ENCODE measurements at places on chromosomes 11 and 22.

- ATAC-seq = peak; percentile 19
These were observed 3.9 kb downstream of the CD3D start for GRCh38 chr11:118338637-118339061.

GRCh38 chr11:126307706-126308105 lies 3.8 kb downstream of the DCPS start:
- ATAC-seq = no peak

GRCh38 chr11:16997624-16998023 lies 16.6 kb downstream of the PLEKHA7 start:
- ATAC-seq = no peak

GRCh38 chr22:22855617-22856308 lies 31.9 kb upstream of the IGLL5 start:
- no peak for ATAC-seq

DNA sequence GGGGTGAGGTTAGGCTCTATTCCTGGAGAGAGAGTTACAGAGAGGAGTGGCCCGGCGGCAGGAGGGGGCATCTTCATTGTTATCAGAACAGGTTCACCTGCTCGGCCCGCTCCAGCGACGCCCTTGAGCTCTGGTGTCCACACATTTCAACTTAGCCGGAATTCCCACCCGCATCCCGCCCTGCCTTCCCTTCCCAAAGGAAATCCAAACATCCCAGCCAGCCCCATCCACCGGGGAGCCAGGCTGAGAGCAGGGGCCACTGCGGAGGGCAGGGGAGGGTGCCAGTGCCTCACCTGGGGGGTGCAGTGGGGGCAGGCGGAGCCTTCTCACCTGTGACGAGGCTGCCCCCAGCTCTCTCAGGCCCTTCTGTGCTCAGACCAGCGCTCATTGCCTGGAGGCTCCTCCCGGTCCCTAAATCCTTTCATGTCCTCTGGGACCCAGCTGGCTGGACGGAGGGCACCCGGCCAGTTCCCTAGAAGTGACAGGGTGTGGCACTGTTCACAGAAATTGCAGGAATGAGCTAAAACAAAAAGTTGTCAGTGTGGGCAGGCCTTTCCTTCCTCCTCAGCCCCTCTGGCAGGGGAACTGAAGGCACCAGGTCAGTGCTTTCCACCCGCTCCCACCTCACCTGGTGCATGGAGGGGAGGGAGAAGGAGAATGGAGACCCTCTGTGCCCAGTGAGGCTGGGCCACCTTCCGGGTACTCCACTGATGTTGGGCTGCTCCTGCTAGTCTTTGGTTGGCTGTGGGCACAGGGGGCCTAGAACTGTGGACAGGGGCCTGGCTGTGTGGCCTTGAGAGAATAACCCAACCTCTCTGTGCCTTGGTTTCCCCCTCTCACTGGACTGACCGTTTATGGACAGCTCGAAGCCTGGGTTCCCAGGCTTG lies 2.2 kb upstream of the MRGPRG start:
- ATAC-seq = no peak

- no peak for ATAC-seq
These were observed 23.0 kb downstream of the ZFTA start for GRCh38 chr11:63745304-63746170.

DNA sequence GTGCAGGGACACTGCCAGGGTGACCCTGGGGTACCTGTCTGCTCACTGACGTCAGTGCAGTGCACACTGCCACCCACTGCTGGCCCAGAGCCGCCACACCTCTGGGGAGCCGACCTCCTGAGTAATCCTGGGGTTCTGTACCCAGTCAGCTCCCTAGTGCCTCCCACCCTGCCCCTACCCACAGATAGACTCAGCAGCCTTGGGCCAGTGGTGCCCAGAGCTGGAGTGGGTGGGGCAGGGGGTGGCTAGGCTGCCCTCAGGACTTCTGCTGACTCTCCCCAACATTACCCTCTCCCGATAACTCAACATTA lies 5.8 kb downstream of the NRXN2 start:
- no peak for ATAC-seq

DNA sequence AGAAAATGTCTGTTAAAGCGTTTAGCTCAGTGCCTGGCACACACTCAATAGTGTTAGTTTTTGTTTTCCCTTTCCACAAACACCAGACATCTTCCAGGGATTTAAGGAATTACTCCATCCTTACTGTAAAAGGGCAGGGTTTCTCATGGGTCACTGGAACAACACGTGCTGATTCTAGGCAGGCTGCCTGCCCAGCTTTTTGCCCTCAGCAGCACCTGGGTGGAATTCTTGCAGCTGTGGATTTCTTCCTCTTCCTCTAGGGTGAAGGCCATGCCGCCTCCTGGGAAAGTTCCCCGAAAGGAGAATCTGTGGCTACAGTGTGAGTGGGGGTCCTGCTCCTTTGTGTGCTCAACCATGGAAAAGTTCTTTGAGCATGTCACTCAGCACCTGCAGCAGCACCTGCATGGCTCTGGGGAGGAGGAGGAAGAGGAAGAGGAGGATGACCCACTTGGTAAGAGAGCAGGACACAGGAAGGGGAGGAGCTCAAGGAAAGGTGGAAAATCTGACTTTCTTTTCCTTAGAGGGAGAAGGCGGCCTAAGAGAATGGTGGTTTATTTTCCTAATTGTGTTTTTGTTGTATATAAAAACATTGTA lies 5.4 kb downstream of the HINFP start:
- no peak for ATAC-seq

- no peak for ATAC-seq
These were observed 50.2 kb upstream of the CCDC34 start for GRCh38 chr11:27413218-27413617.

GRCh38 chr11:34719303-34719848 lies 98.5 kb downstream of the EHF start:
- no peak for ATAC-seq

DNA sequence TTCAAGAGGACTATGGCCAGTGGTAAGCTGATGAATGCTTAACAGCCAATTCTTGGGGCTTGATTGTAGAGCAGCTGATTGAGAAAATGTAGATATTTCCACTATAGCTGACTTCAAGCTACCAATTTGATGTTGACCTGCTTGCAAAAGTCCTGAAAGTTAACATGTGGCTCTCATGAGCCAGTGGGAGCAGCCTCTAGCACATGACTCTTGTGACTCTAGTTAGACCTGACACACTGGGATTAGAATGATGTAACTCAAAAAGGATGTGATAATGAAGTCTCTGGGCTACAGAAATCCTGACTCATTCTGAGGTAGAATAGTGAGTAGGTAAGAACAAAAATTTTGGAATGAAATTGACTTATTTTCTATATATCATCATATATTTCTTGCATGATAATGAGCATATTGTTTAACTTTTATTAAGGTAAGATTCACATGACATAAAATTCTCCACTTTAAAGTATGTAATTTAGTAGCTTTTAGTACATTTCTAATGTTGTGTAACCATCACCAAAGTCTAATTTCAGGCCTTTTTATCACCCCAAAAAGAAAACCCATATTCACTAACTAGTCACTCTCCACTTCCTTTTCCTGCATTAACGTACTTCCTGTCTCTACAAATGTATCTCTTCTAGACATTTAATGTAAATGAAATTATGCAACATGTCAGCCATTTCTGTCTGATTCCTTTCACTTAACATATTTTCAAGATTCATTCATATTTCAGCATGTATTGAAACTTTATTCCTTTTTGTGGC lies 16.1 kb upstream of the OR52H1 start:
- no peak for ATAC-seq

GRCh38 chr11:122234257-122234656 lies 118.2 kb upstream of the BLID start:
- no peak for ATAC-seq

DNA sequence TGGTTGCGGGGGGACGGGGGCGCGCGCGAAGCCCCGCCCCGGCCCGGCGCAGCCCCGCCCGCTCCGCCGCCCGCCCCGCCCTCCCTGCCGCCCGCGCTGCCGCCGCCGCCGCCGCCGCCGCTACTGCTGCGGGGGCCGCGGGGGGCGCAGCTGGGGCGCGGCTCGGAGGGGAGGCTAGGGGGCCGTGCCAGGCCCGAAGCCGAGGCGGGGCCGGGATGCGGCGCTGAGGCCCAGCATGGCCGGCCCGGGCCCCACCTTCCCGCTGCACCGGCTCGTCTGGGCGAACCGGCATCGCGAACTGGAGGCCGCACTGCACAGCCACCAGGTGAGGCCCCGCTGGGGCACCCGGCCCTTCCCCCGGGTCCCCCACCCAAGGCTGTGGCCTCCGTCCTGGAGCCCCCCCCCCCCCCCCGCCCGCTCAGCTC lies at the start of gene ANKRD13D:
Gene ANKRD13D, plus strand, starts transcription at position 78 of the 425 bp plus-strand sequence. Its CDS starts 158 bp downstream, at position 236.
- peak; percentile 81 for ATAC-seq

- ATAC-seq = no peak
These were observed 170.8 kb downstream of the BUD13 start for GRCh38 chr11:116601814-116602636.

- no peak for ATAC-seq
These were observed 771.7 kb downstream of the METTL15 start for GRCh38 chr11:28879869-28880268.

GRCh38 chr11:27912916-27913315 lies 195.0 kb downstream of the KIF18A start:
- no peak for ATAC-seq

DNA sequence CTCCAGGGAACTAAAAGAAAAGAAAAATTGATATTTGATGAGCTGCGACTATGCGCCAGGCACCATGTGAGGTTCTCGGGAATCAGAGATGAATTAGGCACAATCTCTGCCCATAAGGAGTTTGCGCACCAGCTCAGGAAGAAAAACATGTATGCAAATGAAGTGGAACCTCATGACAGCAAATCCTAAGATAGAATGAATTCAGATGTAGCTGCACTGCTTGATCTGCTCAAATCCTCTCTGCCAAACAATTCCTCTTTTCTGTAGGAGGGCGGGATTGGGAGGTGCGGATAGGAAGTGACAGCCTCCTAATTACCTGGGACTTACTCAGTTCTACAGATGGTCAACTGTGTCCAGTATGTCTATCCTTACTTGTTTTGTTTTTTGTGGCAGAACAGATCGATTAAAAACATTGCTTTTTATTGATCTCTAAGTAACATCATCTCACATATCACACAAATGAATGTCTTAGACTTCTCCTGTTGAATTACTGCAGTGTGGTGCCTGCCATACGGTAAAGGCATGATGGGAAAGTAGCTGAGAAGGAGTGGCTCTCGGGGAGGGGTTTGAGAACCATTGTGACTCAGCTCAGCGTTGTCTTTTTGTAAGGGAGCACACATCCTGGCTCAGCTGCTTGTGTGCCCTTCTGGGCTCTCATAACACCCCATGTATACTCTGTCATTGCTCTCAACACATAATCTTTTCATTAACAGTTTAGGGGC lies 13.9 kb downstream of the CRTAM start:
- ATAC-seq = no peak

GRCh38 chr11:30012346-30012745 lies 4.5 kb downstream of the KCNA4 start:
- ATAC-seq = no peak

DNA sequence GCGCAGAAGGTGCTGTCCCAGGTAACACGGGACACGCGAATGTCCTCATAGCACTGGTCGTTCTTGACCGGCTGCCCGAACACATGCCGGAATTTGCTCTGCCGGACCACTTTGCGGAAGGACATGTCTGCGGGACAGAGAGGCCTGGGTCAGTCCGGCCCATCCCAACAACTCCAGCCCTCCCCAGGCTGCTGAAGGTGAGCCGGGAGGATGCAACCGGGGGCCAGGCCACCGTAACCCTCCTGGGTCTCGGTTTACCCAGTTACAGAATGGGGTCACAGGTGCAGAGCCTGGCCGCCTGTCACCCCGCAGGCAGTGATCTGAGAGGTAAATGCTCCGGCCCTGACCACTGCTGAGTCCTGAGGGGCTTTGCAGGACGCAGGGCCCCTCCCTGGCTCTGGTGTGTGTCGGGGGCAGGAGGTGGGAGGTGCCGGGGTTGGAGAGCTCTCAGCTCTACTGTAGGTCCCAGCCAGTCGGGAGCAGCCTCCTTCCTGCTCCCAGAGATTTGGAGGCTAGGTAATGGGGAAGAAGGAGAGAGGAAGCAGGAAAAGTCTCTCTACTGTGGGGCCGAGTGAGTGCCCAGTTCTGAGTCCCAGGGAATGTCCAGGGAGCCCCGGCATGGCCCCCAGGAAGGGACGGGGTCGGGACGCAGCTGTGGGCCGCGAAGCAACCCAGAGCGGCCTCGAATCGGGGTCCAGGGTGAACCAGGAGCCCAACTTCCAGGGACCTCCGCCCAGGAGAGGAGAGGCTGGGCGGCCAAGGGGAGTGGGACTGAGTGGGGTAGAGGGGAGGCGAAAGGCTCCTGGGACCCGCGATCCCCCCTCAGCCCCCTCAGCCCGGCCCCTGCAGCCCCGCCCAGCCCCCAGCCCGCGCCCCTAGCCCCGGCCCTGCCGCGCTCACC lies 522 bp downstream of the CORO1B start:
- ATAC-seq = peak; percentile 16

DNA sequence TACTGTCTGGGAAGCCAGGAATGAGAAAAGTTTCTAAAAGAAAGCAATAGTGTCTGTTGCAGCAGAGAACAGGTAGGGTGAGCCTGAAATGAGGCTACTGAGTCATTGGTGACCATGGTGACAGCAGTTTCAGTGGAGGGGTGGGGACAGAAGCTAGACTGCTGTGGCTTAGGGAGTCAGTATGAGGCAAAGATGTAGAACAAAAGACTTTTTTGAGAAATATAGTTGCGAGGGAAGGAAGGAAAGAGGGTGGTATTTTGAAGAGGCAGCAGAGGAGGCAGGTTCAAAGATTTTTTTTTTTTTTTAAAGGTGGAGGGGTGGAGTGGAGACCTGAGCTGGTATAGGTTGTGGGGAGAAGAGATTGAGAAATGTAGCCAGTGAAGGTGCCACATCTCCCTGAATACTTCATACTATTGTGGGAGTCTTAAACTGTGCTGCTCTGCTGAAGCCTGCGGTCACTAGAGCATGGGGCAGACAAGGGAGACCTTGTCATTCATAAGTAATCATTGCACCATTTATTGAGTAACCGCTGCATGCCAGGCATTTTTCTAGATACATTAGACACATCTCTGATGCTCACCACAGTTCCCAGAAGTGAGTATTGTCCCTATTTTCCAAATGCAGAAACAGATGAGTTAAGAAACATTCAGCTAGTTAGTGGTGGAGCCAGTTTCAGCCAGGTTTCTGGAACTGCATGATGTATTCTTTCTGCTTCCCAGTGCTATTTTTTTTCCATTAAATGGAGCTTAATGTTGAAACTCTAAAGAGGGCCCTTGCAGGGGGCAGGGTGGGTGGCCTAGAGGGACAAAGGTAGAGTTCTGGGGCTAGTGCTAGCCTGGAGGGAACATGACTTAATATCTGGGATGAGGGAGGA lies 49.9 kb downstream of the STIM1 start:
- ATAC-seq = peak; percentile 84

- ATAC-seq = no peak
These were observed 10.7 kb downstream of the MCM5 start for GRCh38 chr22:35410663-35411034.
